PC-3 (cell line): ENCODE measurements at places on chromosomes 6 and 20. TPM values are rescaled to one million over a fixed set of nuclear protein-coding genes. Genes with fewer than 3 reads are reported as not detected.

DNA sequence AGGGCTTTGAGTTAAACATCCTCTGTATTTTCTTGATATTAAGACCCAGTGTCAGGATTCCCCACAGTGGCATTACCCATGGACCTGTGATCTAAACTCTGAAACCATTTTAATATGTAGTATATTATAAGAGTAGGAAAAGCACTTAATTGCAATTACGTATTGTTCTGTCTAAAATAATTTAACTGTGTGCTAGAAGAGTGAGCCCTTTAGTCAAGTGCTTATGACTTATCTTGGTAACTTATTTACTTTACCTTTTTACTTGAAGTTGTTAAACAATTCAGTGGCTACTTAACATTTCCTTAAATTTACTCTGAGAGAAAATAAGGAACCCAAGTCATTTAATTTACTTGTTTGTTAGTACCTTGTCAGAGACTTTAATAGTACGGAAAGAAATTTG is 173.6 kb downstream of the CDKAL1 start:
- no peak for DNase-seq

DNA sequence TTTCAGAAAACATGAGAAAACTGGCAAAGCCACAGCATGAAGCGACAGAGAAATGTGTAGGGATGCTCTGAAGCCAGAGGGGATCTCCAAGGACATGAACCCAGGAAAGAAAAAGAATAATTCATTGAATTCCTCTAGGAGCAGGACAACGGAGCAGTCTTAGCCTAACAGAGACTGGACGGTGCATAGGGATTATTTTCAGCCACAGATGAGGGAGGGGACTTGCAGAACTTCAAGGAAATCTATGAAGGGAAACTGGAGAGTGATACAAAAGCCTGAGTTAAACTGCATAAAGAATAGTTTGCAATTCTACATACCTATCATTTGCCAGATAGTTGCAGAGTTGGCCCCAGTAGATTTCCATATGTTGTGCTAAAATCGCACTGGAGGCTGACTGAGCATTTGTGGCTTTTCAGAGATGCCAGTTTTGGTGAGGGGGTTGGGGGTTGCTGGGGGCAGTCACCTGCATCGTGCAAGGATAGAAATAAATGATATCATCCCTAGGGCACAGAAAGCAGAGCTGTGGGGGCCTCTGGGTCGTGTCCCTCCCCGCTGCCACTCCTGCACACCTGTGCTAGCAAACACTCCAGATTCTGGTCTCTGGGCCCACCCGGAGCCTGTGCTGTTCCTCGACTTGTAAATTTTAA is 443.2 kb upstream of the JARID2 start:
- DNase-seq = no peak

- no peak for DNase-seq
Observed at GRCh38 chr6:4983322-4983721, 20.5 kb downstream of the RPP40 start.

TRIM31 gene
- 0.11 and 0.52 TPM in 2 replicates for total RNA-seq

DNA sequence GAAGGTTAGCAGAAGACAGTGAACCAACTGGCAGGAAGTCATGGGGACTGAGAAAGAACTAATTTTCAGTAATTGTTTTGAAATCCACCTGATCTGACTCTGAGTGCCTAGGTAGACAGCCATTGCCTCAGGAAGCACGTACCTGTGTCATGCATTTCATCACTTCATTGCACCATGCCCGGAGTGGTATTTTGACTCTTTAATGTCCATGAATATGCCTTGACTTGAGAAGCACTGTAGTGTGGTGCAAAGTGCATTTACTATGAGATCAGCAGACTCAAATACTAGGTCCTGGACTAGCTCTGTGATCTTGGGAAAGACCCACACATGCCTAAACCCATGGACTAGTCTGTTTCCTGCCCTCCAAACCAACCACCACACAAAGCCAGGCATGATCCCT is 370.9 kb upstream of the MARCKS start:
- no peak for DNase-seq

FKBP1C gene
- 0.75 and 1.9 TPM in 2 replicates for total RNA-seq

RSPO3 gene
- not detected in 2 replicates for total RNA-seq

SLC44A4 gene
- 3.5 and 4.9 TPM in 2 replicates for total RNA-seq

DNA sequence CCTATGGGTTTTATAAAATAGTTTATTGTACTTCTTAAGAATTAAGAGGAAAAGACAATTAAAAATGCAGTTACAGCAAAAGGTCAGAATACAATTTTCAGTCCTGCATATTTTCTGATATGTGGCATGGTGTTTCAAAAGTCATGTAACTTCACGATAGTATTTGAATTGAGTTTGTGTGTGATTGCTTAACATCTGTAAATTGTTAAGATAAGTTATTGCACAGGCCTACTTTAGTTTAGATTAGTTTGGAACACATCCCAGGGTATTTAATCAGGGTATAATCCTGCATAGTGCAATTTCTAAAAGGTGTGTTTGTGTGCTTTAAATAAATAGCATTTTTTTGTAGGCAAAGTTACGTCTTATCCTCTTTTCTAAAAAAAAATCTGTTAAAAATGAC is 289.6 kb downstream of the RIMS1 start:
- no peak for DNase-seq

- DNase-seq = no peak
Observed at GRCh38 chr6:3741477-3741871, 10.0 kb downstream of the PXDC1 start.

- DNase-seq = no peak
Observed at GRCh38 chr6:65191471-65191870, 515.6 kb downstream of the EYS start.

GRCh38 chr6:39268171-39268570 is 38.9 kb upstream of the KCNK5 start:
- DNase-seq = no peak

DNA sequence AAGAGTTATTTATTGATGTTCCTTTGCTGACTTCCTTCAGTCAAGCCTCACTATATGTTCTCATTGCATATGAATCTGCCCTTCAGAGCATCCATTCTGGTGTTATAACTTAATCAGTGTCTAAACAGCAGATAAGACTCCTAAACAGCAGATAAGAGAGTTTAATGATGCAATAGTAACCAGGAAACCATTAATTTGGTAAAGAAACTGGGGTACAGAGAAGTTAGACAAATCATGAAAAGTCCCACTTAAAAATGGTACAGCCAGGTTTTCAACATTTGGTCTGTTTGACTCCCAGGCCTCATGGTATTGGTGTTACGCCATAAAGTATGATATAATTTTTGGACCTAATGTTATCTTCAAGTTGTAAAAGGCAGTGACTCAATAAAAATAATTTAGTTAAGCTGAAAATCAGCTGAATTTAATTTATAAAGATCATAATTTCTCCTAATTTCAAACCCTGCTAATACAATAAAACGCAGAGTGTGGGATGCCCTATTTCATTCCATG is 127.4 kb upstream of the DST start:
- no peak for DNase-seq

DNA sequence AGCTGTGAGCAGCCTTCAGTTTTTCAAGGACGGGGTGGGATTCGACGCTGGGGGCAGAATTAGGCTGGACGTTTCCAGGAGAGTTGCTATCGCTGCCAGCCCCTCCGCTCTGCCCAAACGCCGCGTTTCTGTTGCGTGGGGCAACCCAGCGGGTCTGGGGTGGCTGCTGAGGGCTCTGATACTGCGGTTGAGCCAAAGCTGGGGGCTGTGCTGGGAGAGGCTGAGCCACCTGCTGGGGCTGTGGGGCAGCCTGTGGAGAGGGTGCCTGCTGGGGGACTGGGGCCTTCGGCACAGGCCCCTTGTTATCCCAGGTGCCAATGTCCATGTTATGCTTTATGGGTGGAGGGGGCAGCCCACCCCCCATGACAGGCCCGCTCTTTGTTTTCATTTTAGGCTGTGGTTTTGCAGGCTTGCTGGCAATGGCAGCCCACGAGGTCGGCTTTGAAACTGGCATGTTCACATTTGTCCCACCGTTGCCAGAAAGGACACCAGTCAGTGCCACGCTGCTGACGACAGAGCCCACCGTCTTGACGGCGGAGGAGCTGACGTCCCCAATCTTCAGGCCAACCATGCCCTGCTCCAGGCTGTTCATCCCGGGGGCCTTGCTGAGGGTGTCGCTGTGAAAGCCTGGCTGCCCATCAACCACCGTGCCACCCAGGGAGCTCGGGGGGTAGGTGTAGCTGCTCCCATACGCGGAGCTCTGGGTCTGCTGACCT is 13.0 kb downstream of the YTHDF1 start:
- DNase-seq = no peak

GRCh38 chr6:24099181-24099580 is 26.8 kb upstream of the NRSN1 start:
- DNase-seq = no peak

DNA sequence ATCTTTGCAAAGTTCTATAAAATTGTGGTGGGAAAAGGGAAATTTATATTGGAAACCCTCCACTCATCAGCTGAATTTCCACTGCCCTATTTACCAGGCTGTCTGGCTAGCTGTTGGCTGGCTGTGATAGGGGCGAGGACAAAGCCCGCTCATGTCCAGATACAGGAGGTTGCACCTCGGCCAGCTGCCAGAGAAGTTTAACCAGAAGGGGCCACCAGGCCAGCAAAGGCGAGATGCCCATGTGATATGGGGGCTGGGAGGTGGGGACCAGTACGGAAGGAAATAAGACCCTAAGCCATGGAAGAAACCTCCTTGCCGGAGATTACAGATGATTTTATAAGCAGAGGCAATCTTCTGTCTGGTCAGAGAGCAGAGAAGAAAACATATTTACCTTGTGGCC is 143.8 kb downstream of the FNDC1 start:
- no peak for DNase-seq

LYRM4 gene
- total RNA-seq = 18.6 and 27.7 TPM in 2 replicates

DNA sequence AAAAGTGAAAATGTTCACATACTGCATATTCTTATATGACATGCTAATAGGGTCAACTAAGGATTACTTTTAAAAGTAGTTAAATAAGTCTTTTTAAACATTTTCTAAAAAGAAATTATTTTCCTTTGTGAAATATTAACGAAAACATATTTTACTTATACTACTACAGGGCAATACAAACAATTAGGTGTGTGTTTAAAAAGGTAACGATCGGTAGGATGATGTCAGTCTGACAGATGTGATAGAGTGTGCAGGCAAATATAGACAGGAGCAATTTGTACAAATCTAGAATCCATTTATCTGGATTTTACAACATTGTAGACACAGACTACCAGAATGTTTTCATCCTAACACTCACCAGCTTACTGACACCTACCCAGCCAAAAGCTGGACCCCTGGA is 257.5 kb downstream of the FOXC1 start:
- no peak for DNase-seq

DNA sequence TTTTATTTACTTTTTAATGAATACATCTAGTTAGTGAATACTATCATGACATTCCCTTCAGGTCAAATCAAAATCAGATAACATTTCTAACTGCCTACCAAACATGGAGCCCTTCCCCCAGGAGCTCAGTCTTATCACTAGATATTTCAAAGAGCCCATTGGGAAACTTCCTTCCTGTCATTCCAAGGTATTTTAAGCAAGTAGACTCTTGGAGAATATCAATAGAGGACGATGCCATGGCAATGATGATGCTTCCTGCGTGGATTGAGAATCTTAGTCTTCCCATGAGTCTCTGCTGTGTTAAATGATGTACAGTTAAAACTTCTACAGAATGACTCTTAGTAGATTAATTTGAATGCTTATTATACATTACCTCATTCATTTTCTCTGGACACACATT is 384.9 kb downstream of the CENPW start:
- no peak for DNase-seq

PHF20 gene
- total RNA-seq = 37.2 and 56.3 TPM in 2 replicates

DNA sequence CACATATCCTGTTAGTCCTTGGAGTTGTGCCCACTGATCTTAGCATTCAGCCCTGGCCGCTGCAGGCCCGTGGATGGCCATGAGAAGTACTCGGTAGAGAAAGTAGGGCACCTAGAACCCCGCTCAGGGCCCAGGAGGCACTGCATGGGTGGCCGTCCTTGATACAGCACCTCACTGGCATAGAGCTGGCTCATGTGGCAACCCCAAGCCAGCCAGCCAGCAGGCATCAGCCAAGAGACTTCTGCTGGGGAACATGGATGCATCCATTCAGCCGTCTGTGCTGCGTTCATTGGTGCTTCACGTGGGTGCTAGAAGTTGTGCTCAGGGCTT is 10.6 kb downstream of the PYGB start:
- DNase-seq = no peak

SULF2 gene
- 340 and 372 TPM in 2 replicates for total RNA-seq

- peak; percentile 52 for DNase-seq
Observed at GRCh38 chr6:92777146-92777740, 642.1 kb downstream of the EPHA7 start.

DNA sequence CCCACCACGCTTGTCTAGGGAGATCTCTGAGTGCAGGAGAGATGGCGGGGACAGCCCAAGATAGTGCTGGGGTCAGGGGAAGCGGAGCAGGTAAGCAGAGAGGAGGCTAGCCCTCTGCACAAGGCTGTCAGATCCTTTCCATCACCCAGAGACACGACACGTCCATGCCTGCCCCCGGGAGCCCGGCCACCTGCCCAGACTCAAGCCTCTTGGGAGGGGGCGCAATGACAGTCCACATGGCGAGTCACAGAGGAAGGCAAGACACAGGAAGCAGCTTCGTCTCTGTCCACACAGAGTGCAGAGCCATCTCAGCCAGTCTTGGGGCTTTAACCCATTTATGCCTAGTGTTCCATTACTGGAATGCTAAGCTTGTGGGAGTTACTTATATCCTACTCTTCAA is 78.4 kb downstream of the PREX1 start:
- DNase-seq = no peak

BPIFB2 gene
- not detected in 2 replicates for total RNA-seq

GRCh38 chr6:46130666-46131065 is 877 bp downstream of the ENPP4 start:
- peak; percentile 10 for DNase-seq

DNA sequence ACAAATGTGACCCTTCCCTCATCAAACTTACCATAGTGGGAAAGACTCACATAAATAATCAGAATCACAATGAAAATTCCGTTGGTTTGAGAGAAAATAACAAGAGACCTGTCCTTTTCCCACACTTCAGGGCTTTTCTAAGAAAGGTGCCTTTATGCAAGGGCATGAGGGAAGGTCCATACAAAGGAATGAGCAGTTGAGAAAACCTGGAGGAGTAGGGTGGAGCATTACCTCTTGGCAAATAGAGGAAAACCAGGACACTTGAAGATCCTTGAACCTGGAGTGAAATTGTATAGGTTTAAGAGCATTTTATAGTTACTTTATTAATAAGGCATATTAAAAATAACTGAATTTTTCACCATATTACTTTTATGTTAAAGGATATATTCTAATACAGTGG is 54.3 kb downstream of the UBR2 start:
- no peak for DNase-seq

TMEM74B gene
- 6.3 and 18.4 TPM in 2 replicates for total RNA-seq

- DNase-seq = no peak
Observed at GRCh38 chr6:143426026-143426425, 24.5 kb downstream of the ADAT2 start.

DNA sequence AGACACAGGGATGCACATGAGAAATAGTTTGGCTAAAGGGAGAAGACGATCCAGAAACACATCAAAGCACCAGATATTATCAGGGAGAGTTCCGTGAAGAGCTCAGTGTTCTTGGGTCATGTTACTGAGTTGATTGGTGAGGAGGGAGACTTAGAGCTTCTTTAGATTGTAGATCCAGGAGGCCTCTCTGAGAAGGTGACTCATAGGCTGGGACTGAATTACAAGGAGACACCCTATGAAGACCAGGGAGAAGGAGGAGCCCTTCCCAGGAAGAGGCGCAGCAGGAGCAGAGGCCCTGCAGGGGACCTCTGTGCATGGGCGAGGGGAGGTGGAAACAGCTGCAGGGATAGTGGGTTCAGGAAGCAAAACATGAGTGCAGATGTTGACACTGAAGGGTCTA is 196.5 kb downstream of the SLC24A3 start:
- no peak for DNase-seq

CDSN gene
- 0.55 and 0.81 TPM in 2 replicates for total RNA-seq

HLA-DRB1 gene
- not detected in 2 replicates for total RNA-seq

GRCh38 chr6:103280417-103280816 is 1579.3 kb downstream of the HACE1 start:
- DNase-seq = no peak
